ENCODE measurements at places on chromosomes 5 and 9.

GRCh38 chr9:99040911-99041582 is 63.9 kb upstream of the TGFBR1 start:
- no peak for DNase-seq

- DNase-seq: no peak
These were observed 951.1 kb upstream of the DMAC1 start for GRCh38 chr9:8750639-8751051.

- DNase-seq: no peak
These were observed 104.0 kb downstream of the COL23A1 start for GRCh38 chr5:178486239-178486641.

DNA sequence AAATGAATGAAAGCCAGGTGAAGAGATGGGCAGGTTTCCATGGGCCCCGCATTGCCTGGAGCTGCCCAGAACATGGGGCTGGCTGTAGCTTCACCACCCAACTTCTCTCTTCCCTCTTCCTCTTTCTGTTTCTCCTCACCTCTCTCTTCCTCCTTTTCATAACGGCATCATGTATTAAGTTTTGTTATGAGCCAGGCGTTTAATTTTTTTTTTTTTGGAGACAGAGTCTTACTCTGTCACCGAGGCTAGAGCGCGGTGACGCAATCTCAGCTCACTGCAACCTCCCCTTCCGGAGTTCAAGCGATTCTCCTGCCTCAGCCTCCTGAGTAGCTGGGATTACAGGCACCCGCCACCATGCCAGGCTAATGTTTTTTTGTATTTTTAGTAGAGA is 13.0 kb upstream of the SPINK4 start:
- DNase-seq: no peak

DNA sequence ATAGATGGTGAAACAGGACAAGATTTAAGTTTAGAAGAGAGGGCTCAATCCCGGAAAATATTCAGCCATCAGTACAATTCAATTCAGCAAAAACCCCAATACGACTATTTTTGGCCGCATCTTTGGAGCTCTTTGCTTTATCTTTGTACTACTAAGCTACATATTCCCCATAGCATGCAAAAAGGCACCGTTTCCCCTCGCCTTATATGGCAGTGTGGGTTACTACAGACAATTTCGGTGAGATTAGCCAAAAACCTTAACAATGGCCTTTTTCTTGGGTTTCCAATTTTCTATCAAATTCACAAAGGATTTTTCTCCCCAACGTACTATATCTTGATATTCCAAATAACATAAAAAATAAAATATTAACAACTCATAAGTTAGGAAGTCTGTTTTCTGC is 382.6 kb downstream of the BNC2 start:
- no peak for DNase-seq

Data from naive thymus-derived CD8-positive, alpha-beta T cell (primary cell).